ENCODE measurements at places on chromosomes 4 and X.

- DNase-seq = no peak
Observed at GRCh38 chr4:142615324-142615665, 230.8 kb downstream of the INPP4B start.

DNA sequence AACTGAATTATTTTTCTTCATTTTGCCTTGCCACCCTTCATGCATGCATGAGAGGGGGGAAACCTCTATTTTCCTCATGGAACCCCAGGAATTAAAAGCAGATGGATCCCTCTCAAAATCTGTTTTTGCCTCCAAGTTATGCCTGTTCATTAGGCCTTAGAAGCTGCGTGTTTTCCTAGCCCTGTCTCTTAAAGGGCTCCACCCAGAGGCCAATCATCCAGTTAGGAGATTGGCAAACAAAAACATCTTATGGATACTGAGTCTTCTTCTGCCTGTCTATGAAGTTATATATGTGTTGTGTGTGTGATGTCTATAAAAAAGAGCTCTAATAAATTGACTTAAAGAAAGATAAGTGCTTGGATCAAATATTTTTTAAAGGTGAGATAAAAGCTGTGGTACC is 142.9 kb downstream of the ANAPC10 start:
- no peak for DNase-seq

- DNase-seq = no peak
Observed at GRCh38 chr4:138450546-138451275, 208.6 kb upstream of the SLC7A11 start.

DNA sequence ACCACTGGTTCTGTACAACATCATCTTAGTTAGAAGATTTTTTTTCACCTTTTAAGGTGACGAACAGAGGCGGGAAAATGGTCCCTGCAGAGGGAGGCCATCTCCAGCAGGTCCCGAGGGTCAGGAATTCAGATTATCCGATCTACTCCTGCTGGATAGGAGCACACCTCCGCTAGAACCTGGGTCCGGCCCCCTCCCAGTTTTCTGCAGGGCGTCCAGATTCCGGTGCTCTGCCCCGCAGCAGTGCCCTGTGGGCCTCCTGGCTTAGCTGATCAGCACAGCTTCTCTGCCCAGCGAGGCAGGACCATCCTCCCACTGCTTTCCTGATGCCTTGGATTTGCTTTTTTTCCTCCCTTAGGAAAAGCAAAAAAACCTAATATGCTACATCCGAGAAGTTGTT is 2.3 kb downstream of the TBL1X start:
- DNase-seq = no peak

DNA sequence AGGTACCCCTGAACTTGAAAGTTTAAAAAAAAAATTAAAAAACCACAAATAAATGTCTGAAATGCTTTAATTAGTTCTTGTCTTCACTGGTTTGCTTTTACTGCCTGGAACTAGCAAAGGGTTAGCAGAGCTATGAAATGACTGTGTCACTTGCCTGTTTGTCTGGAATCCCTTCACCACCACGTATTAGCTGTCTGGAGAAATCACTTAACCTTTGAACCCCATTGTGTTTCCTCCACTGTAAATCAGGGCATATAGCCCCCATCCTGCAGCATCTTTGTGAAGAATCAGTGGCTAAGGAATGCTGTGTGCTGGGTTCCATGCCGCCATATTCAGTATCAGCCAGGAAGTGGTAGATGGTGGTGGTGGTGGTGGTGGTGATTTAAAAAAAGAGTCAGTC is 6.3 kb downstream of the CYTL1 start:
- DNase-seq = no peak

DNA sequence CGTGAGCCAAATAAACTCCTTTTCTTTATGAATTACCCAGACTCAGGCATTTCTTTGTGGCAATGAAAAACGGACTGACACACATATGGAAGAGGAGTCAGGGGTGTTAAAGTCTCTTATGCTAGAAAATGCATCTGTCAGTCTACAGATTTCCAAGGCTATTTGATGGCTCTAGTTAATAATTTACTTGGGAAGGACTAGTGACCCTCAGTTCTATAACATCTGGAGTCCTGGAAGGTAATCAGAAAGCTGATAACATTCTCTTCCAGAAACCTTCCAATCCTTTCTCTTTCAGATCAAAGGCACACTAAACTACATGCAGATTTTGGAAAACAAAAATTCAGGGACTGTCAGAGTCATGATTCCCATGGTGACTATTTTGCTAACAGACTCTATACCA is 142.0 kb upstream of the TEX13D start:
- DNase-seq = no peak

GRCh38 chrX:68498508-68499379 is at the start of gene YIPF6:
TSS of gene YIPF6 (plus strand) at chrX:68499051. CDS start at chrX:68499067, 16 bp downstream.
- peak; percentile 63 for DNase-seq

DNA sequence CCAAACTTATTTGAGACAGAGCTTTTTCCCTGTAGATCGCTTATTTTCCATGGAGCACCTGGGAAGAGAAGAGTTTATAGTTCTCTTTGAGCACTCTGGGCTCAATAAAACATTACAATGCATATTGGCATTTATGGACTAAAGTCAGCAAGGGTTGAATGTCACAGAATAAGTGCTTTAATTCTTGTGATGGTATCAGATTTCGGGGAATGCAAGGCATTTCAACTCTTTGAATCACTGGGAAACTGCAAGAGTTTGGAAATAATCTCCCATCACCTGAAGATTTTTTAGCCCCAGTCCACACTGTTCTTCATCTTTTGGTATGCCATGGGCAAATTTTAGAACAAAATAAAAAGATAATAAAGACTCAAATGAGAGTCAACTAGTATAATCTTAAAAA is 111.5 kb upstream of the WDFY3 start:
- no peak for DNase-seq

DNA sequence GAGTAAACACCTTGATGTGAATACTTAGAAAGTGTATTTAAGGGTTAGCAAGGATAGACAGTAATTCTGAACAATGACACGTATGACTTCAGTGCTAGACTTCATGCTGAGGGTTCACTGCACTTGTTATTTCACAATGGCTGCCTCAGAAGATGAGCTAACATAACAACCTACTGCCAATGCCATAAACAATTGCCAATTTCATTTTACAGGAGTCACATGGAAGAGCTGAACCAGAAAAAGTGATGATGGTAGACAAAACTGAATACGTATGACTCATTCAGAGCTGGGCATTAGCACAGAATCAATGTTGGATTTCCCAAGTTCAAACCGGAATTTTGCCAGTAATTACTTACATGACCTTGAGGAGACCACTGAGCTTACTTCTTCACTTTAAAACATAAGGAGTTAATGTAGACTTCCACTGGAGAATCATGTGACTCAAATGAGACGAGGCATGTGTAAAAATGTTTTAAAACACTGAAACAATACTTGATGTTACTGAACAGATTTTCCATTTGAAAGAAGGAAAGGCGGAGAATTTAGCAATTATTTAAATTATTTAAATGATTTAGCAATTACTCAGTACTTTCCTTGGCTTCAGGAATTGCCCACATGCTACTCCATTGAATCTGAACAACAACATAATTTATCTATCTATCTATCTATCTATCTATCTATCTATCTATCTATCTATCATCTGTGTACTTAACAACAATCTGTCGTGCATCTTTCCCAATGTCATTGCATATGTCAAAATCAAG is 868.5 kb upstream of the SLIT2 start:
- no peak for DNase-seq

DNA sequence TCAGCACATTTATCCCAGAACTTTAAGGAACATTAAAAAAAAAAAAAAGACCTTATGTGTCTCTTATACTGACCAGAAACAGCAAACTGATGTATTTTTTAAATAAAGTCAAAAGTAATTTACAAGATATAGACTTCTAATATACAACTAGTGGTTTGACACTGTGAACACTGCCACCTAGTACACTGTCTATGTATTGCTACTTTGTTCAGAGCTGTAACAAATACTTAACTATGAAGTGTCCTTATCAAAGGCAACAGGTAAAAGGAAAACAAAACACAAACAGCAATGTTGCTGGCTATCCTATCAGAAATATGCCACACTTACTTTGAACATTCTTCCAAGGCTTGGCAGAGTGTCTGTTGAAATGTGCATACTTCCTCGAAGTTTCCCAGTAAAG is 60.4 kb downstream of the CD40LG start:
- no peak for DNase-seq

DNA sequence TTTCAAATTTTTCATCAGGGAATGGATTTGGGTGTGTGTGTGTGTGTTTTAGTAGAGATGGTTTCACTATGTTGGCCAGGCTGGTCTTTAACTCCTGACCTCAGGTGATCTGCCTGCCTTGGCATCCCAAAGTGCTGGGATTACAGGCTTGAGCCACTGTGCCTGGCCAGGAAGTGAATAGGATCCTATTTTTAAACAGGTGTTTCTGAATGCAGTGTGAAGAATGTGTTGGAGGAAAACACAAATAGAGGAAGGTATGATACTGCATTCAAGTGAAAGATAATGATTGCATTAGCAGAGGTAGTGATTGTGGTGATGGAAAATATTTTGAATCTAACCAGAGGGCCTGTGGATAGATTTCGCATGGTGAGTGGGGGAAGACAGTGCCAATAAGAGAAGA is 189.6 kb downstream of the TENM3 start:
- no peak for DNase-seq

Data from endothelial cell (in vitro differentiated cells).